ENCODE measurements at places on chromosomes 7 and 10. TPM values are rescaled to one million over a fixed set of nuclear protein-coding genes. Genes with fewer than 3 reads are reported as not detected.

GRCh38 chr10:130242513-130242912, 106.3 kb downstream of the GLRX3 start:
- H3K36me3 ChIP-seq = no peaks in the 10 kb centered on the region
- no peak for DNase-seq
- H3K27me3 ChIP-seq = no peaks in the 10 kb centered on the region

GRCh38 chr7:96624954-96625353, 84.7 kb downstream of the SEM1 start:
- H3K27ac ChIP-seq = no peak overlapping the region
- no peaks in the 10 kb centered on the region for H3K4me1 ChIP-seq
- no peaks in the 10 kb centered on the region for H3K27me3 ChIP-seq
- no peaks in the 10 kb centered on the region for H3K36me3 ChIP-seq
- DNase-seq = no peak

GRCh38 chr7:36723951-36724664, at the start of gene AOAH:
Gene AOAH (minus strand): TSS chr7:36724494. CDS start chr7:36724148, 346 bp downstream.
- no peak within 1 kb of the TSS for H3K4me3 ChIP-seq
- H3K4me1 ChIP-seq = no peaks in the 10 kb centered on the region
- H3K27me3 ChIP-seq = no peaks in the 10 kb centered on the region
- no peaks in the 10 kb centered on the region for H3K36me3 ChIP-seq

- no peaks in the 10 kb centered on the region for H3K27me3 ChIP-seq
- H3K4me3 ChIP-seq = peak overlapping the region; percentile 30
Observed at GRCh38 chr7:130345136-130345535, 520 bp downstream of the CPA5 start.

The TMEM213 gene
- total RNA-seq = not detected

- no peak overlapping the region for H3K27ac ChIP-seq
- H3K36me3 ChIP-seq = no peaks in the 10 kb centered on the region
- H3K4me3 ChIP-seq = no peak overlapping the region
- H3K4me1 ChIP-seq = peaks cover 10% of the 10 kb centered on the region
- DNase-seq = no peak
- no peaks in the 10 kb centered on the region for H3K27me3 ChIP-seq
Observed at GRCh38 chr10:124748166-124748565, 4.0 kb upstream of the FAM53B start.

DNA sequence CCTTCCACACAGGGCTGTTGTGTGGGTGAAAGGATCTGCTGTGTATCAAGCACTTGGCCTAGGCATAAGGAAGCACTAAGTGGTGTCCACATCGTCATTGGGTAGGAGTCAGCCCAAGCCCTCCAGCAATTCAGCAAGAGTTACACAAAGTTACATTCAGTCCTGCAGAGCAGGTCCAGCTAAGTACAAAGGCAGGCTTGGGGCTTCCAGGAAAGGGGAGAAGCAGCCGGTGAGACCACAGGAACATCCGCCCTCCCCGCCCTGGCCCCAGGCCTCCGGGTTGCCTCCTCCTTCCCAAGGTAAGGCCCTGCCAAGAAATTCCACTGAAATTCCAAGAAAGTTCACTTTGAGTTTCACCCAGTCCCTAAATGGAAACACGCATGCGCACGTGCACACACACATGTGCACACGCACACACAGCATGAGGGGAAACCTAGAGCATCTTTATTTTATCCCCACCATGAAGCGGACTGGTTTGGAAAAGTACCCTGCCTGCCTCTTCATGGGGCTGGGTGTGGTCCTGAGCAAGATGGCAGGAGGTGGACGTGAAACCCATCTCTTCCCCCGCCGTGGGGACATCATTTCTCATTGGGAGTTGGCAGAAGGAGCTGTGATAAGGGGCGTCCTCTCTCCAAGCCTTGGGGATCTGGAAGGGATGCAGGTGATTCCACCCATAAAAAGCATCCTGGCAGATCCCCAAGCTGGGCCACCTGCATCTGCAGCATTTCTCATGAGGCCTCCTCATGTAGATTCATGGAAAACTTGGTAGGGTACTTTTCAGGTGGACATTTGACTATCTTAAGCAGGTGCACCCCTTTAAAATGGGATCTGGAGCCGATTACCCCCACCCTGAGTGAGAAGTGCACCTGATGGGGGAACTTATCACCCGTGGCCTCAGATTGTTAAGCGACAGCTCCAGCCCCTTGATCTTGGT, 69.1 kb upstream of the NANOS1 start:
- H3K4me3 ChIP-seq = no peak overlapping the region
- H3K36me3 ChIP-seq = no peaks in the 10 kb centered on the region
- no peak for DNase-seq
- no peaks in the 10 kb centered on the region for H3K4me1 ChIP-seq
- no peak overlapping the region for H3K27ac ChIP-seq

The ZNF212 gene
- 8.7 TPM for total RNA-seq

The CNPY1 gene
- total RNA-seq = not detected

DNA sequence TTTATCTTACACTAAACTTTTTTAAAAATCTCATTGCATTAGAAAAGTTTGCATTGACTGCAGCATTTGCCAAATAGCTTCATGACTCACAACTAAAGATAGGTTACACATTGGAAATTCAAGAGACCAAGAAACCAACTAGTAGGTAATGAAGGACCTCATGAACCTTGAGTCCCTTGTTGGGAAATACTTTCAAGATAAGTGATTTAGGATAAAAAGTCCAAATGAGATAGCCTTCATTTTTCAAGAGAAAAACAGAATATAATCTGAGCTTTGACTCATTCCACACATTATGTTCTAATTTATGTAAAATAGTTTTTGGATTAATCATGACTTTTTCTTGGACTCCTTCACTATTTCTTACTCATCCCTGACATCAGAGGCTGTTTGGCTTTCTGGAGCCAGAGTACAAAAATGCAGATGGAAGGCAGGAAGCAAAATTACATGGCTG, 13.1 kb upstream of the LIPF start:
- H3K27ac ChIP-seq = peak overlapping the region; percentile 83
- peaks cover 18% of the 10 kb centered on the region for H3K4me1 ChIP-seq
- peak; percentile 91 for DNase-seq
- no peak overlapping the region for H3K4me3 ChIP-seq
- H3K36me3 ChIP-seq = no peaks in the 10 kb centered on the region

- H3K36me3 ChIP-seq = no peaks in the 10 kb centered on the region
- H3K4me1 ChIP-seq = no peaks in the 10 kb centered on the region
- no peak overlapping the region for H3K27ac ChIP-seq
- H3K27me3 ChIP-seq = no peaks in the 10 kb centered on the region
- no peak overlapping the region for H3K4me3 ChIP-seq
Observed at GRCh38 chr7:80241671-80242070, 107.0 kb downstream of the GNAI1 start.

DNA sequence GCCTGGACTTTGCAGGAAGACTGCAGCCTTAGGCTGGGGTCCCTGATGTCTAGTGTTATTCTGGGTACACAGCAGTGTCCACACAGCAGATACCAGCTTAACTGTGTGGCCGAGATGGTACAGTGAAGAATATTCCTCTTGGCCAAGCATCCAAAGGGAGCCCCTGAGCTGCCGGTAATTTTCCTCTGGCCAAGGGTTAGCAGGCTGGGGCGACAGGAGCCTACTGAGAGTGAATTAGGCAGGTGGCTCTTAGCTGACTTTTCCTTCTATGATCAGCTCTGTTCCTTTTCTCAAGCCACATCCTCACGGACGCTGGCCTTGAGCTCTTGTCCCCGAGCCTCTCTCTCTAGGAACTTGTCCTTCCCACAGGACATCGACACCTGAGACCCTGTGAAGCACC, 29.8 kb downstream of the PRKAG2 start:
- peaks cover 19% of the 10 kb centered on the region for H3K4me1 ChIP-seq
- H3K4me3 ChIP-seq = no peak overlapping the region
- DNase-seq = no peak
- no peaks in the 10 kb centered on the region for H3K27me3 ChIP-seq
- H3K27ac ChIP-seq = no peak overlapping the region

GRCh38 chr10:53458007-53458406, 685.4 kb upstream of the MBL2 start:
- H3K27me3 ChIP-seq = no peaks in the 10 kb centered on the region
- no peak overlapping the region for H3K4me3 ChIP-seq
- no peaks in the 10 kb centered on the region for H3K4me1 ChIP-seq
- no peak for DNase-seq
- no peaks in the 10 kb centered on the region for H3K36me3 ChIP-seq

The SNCG gene
- total RNA-seq = 3.0 TPM

- no peak for DNase-seq
- H3K36me3 ChIP-seq = no peaks in the 10 kb centered on the region
- no peak overlapping the region for H3K4me3 ChIP-seq
- peaks cover 9% of the 10 kb centered on the region for H3K4me1 ChIP-seq
Observed at GRCh38 chr7:115086146-115086841, 164.4 kb downstream of the MDFIC start.

- peaks cover 6% of the 10 kb centered on the region for H3K4me1 ChIP-seq
- H3K27ac ChIP-seq = no peak overlapping the region
- DNase-seq = peak; percentile 67
- H3K4me3 ChIP-seq = no peak overlapping the region
- H3K27me3 ChIP-seq = no peaks in the 10 kb centered on the region
Observed at GRCh38 chr7:116616555-116617059, 55.4 kb upstream of the MET start.

- peak; percentile 58 for DNase-seq
- no peaks in the 10 kb centered on the region for H3K36me3 ChIP-seq
- no peaks in the 10 kb centered on the region for H3K27me3 ChIP-seq
- peaks cover 5% of the 10 kb centered on the region for H3K4me1 ChIP-seq
Observed at GRCh38 chr7:90834771-90835170, 238.7 kb downstream of the CDK14 start.

DNA sequence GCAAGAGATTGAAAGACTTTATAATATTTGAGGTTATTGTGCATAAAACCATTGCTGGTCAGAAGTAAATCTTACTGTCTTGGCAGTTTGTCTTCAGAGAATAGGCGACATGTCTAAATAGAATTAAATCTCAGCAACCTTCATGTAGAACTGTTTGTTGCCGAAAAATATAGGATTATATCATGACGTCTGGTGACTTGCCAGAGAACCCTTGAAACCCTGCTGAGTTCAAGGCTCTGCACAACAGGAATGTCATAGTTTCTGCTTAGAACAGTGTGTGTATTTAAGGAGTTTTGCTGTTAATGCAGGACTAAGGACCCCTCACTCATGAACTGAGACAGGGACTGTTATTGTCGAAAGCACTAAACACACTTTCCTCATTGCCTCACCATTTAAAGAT, 206.4 kb upstream of the ETV1 start:
- no peak overlapping the region for H3K27ac ChIP-seq
- DNase-seq = no peak
- no peak overlapping the region for H3K4me3 ChIP-seq
- H3K27me3 ChIP-seq = no peaks in the 10 kb centered on the region
- H3K36me3 ChIP-seq = no peaks in the 10 kb centered on the region

The GCK gene
- total RNA-seq = 0.24 TPM

GRCh38 chr7:31553661-31554081, 39.8 kb downstream of the ITPRID1 start:
- H3K27ac ChIP-seq = no peak overlapping the region
- no peak for DNase-seq
- no peak overlapping the region for H3K4me3 ChIP-seq
- no peaks in the 10 kb centered on the region for H3K27me3 ChIP-seq
- no peaks in the 10 kb centered on the region for H3K36me3 ChIP-seq

The PON1 gene
- 1.00 TPM for total RNA-seq

The CFAP58 gene
- total RNA-seq = 0.86 TPM

DNA sequence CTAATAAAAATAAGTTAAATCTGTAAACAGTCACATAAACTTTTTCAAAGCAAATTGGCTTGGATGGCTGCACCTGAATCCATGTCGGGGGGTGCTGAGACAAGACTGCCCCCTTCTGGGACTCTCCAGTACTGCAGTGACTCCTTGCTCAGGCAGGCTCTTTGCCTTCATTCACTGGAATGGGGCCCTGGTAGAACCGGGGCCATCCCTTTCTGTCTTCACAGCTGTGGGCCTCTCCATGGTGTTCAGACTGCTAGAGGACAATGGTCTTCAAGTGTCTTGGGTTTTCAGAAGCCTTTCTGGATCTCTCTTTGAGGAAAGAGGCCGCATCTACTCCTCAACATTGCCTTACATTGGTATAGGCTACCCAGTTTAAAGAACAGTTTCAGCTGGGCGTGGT, 16.1 kb upstream of the IMPDH1 start:
- DNase-seq = no peak
- no peaks in the 10 kb centered on the region for H3K36me3 ChIP-seq
- no peaks in the 10 kb centered on the region for H3K27me3 ChIP-seq
- no peak overlapping the region for H3K27ac ChIP-seq
- no peaks in the 10 kb centered on the region for H3K4me1 ChIP-seq
- H3K4me3 ChIP-seq = no peak overlapping the region

DNA sequence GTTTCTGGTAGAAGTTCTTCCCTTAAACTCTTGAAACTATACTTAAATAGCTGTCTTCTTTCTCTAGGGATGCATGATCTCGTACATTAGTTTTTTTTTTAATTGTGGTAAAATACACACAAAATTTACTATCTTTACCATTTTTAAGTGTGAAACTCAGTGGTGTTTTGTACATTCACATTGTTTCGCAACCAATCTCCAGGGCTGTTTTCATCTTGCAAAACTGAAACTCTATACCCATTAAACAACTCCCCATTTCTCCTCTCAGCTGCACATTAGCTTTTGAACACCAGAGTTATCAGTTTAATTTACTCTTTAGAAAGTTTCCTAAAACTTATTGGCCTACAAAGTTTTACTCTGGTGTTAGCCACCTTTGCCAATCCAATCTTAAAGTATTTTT, 45.5 kb upstream of the PRKAR2B start:
- peaks cover 3% of the 10 kb centered on the region for H3K27me3 ChIP-seq
- H3K27ac ChIP-seq = no peak overlapping the region
- no peaks in the 10 kb centered on the region for H3K4me1 ChIP-seq
- no peak for DNase-seq
- H3K4me3 ChIP-seq = no peak overlapping the region
- H3K36me3 ChIP-seq = no peaks in the 10 kb centered on the region

- no peak overlapping the region for H3K4me3 ChIP-seq
- no peak overlapping the region for H3K27ac ChIP-seq
- H3K36me3 ChIP-seq = no peaks in the 10 kb centered on the region
- no peak for DNase-seq
- no peaks in the 10 kb centered on the region for H3K27me3 ChIP-seq
Observed at GRCh38 chr10:123636598-123637325, 29.4 kb upstream of the GPR26 start.

DNA sequence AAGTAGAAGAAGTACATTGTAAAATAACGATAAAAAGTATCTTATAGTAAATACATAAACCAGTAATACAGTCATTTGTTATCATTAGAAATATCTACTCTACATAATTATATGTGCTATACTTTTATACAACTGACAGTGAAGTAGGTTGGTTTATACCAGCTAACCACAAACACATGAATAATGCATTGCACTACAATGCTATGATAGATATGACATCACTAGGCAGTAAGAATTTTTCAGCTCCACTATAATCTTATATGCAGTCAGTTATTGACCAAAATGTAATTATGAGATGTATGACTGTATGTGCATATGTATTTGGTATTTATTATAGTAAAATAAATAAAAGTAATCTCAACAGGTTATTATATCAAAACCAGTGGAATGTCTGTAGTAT, 23.4 kb upstream of the SGCE start:
- no peaks in the 10 kb centered on the region for H3K4me1 ChIP-seq
- H3K27ac ChIP-seq = no peak overlapping the region
- H3K36me3 ChIP-seq = no peaks in the 10 kb centered on the region
- no peaks in the 10 kb centered on the region for H3K27me3 ChIP-seq
- H3K4me3 ChIP-seq = no peak overlapping the region
- DNase-seq = peak; percentile 20

The SEC31B gene
- total RNA-seq = 7.8 TPM

The WNT2 gene
- total RNA-seq = 0.07 TPM

The GSAP gene
- total RNA-seq = 4.1 TPM

The EMX2 gene
- total RNA-seq = not detected

GRCh38 chr10:100996678-100997359, 2.8 kb upstream of the LZTS2 start:
- peak overlapping the region; percentile 89 for H3K4me3 ChIP-seq
- no peak for DNase-seq
- peaks cover 33% of the 10 kb centered on the region for H3K4me1 ChIP-seq
- H3K36me3 ChIP-seq = peaks cover 5% of the 10 kb centered on the region
- no peaks in the 10 kb centered on the region for H3K27me3 ChIP-seq
